Stimulated activated CD4-positive, alpha-beta T cell treated with anti-CD3 and anti-CD28 coated beads, TNF-alpha, amount 100 ng/mL, for 1 hour (primary cell): ENCODE measurements at places on chromosomes 6 and 20.

- DNase-seq = no peak
These were observed 23.1 kb downstream of the VPS52 start for GRCh38 chr6:33248643-33248931.

- no peak for DNase-seq
These were observed 154.1 kb upstream of the MMS22L start for GRCh38 chr6:97437087-97437486.

DNA sequence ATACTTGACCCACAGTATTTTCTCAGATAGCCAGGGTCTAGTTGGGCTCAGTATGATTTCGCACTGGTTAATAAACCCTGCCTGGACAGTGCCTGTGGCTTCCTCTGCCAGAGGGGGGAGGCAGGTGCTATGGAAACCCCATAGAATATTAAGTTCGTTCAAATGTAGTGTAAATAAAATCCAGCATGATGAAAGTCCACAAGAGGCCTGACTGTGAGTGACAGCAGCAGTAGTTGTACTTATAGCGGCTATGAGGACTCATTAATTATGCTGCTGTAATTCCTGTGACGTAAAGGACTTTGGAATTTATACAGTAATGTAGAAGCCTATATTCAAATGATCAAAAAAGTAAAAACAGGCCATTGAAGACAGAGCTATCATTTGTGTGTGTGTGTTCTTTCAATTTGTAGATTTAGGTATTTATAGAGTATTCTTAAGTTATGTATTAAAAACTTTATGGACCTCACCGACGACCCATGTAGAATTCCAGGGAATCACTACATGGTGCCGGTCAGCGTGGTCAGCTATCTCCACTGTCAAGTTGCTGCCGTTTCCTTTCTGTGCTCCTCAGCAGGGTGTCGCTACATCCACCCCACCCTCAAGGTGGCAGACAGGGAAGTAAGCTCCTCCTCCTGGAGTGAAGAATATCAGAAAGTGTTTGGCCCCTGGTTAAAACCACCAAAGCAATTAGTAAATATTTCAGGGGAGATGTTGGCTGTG is 10.0 kb downstream of the PYGB start:
- no peak for DNase-seq

DNA sequence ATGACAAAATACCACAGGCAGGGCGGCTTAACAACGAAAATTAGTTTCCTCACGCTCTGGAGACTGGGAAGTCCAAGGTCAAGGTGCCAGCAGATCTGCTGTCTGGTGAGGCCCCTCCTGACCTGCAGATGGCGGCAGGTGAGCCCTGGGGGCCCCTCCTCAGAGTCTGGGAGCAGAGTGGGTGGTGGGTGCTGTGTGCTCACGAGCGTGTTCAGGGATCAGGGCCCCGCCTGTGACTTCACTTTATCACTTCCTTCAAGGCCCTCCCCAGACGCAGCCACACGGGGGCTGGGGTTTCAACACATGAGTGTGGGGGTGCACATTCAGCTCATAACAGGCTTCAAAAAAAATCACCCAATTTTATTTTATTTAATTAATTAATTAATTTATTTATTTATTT is 39.3 kb downstream of the SLC2A4RG start:
- no peak for DNase-seq

GRCh38 chr20:61457725-61458124 is 205.7 kb downstream of the CDH4 start:
- DNase-seq = no peak
